ENCODE measurements at places on chromosomes 2 and 18.

DNA sequence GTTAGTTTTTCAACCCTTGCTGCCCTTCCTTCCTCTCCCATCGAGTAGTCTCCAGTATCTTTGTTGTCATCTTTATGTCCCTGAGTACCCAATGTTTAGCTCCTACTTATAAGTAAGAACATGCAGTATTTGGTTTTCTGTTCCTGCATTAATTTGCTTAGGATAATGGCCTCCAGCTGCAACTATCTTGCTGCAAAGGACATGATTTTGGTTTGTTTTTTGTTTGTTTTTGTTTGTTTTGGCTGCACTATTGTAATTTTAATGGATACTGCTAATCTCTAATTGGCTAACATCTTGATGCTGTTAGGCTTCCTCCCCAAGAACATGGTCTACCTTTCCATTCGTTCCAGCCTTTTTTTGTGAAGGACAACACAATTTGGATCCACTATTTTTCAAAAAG is 31.2 kb upstream of the HNRNPLL start:
- DNase-seq, result no peak

DNA sequence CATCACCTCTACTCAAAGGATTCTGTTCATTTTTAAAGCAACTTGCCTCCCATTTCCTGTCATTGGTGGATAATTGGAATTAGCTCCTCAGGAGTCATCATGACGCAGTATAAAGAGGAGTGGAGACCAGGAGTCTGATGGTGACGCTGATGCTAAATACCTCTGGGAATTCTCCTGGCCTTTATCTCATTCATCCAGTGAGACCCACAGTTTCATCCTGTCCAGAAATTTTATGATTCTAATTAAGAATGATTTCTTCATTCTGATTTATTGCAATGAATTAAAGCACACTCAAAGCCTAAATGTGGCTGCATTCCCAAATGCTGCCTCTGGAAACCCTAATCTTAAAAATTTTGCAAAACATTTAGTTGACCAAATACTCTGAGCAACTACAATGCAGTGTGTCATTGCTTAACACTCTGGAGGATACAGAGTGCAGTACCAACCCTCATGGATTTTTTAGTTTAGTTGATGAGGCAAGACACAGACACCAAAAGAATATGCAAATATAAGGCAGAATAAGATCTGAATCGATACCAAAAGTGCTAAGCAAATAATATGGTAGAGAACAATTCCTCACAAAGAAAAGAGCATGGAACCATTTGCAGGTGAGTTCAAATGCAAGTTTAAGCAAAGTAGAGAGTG is 236.2 kb downstream of the ETAA1 start:
- no peak for DNase-seq

- no peak for DNase-seq
Observed at GRCh38 chr2:109535217-109535946, 78.4 kb downstream of the SEPTIN10 start.

DNA sequence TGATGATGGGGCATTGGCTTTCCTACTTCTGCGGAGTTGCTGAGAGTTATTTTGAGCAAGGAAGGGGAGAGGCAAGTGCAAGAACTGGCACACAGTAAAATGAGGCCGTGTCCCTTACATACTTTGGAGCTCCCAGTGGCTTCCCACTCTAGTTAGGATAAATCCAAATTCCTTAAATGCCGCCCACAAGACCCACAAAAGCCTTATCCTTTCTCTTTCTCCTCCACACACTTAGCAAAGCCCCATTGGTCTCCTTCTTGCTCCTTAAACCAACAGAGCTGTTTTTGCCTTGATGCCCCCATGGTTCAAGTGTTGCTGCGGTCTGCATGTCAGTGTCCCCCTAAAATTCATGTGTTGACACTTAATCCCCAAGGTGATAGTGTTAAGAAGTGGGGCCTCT is 24.3 kb downstream of the TMEM247 start:
- DNase-seq, result no peak

- no peak for DNase-seq
Observed at GRCh38 chr18:58288921-58289797, 245.1 kb downstream of the NEDD4L start.

DNA sequence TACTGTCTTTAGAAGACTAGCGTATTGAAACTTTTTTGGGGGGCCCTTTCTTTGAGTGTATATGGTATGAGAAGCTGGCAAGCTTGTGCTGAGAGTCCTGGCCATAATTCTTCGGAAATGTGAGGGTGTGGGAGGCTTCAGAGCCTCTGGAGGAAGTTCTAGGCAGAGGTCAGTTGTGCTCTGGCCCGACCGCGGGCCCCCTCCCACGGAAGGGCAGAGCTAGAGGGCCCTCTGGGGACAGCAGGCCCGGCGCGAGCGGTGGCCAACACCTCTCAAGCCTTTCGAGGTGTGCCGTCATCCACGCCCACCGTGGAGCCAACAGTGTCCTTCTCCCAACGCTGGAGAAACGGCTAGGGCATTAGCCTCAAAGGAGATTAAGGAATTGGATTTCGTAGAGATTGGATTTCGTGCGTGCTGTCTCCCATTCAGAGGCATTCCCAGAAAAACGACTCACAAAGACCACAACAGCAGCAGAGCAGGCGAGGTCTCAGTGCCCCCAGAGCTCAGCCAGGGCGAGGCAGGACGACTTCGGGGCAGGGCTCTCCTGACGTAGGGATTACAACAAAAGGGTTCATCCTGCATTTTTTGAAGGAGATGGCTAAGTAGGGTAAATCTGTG is 2.2 kb upstream of the MTCL1 start:
- no peak for DNase-seq

DNA sequence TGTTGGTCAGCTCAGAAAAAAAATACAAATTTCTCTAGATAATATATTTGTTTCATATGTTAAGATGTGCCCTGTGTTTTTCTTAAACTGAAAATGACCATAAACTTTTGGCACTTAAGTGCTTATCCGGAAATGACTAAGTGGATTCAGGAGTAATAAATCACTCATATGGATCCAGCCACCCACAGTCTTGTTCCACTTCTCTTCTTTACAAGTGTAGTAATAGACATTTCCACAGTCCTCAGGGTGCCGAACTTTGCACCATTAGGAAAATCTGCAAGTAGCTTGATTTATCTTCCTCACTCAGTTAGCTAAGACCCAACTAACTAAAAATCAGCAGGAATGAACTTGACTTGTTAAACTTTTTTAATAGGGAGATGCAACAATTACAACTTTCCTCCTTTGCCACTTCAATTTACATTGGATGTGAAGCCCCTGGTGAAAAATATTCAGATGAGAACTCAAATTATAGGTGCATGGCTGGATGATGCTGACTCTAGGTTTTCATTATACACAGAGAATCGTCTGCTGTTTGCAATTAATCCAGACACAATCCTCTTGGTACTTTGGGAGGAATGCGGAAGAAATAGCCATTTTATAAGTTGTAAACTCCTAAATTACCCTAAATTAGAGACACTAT is 322.5 kb downstream of the ARHGAP15 start:
- no peak for DNase-seq

DNA sequence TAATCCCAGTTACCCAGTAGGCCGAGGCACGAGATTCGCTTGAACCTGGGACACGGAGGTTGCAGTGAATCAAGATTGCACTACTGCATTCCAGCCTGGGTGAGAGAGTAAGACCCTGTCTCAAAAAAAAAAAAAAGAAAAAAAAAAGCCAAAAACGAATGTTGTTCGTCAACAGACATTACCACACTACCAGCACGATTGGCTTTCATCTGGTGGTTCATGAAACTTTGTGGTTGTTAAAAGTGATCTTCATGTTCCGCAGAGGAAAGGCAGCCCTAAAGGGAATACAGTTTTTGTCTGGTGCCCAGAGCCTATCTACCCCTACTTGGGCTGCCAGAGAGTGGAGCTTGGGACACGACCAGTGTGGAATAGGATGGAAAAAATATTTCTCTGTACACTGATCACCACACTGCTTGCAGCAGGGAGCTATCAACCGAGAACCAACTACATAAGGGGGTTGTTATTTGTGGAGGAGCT is 13.6 kb upstream of the CXCR4 start:
- DNase-seq, result peak; percentile 88

- DNase-seq, result no peak
Observed at GRCh38 chr2:221554769-221555493, 17.2 kb downstream of the EPHA4 start.

DNA sequence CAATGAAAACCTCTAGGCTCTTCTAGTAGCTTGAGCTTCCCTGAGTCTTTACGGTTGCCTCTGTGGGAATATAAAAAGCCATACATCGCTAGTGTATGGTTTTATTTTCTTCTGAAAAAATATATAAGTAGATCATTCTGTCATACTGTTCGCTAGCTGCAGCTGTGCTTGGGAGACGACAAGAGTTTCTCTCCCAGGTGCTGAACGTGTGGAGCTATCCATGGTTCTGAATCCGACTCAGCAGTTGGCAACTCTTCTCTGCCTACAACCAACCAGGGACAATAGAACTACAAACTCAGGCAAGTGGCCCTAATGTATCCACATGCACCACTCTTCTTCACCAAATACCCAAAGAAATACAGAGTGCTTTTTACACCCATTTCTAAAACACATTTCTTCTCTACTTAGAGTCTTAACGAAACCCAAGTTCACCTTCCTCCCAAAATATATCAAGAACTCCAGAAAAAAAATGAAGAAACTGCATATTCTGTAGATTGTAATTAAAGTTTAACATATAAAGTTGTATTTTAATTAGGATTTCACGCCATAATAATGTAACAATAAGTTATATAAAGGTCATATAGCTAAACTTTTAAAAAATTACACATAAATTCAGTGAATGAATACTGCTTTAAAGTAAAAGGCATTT is 2.2 kb upstream of the KCNH7 start:
- DNase-seq, result no peak

DNA sequence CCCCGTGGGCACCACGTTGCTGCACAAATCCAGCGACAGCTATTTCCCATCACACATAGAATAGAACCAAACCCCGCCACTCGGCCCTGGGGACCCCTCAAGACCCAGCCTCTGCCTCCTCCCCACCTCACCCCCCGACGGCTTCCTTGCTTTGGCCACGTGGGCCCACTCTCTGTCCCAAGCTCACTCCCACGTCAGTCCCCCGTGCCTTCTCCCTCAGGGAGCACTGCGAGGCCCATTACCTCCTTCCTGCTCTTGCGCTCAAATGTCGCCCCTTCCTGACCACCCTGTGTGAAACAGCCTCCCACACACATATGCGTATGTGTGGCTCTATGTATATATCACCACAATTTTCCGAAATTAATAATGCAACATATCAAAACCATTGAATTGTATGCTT is 239.7 kb downstream of the SH3BP4 start:
- DNase-seq, result no peak

DNA sequence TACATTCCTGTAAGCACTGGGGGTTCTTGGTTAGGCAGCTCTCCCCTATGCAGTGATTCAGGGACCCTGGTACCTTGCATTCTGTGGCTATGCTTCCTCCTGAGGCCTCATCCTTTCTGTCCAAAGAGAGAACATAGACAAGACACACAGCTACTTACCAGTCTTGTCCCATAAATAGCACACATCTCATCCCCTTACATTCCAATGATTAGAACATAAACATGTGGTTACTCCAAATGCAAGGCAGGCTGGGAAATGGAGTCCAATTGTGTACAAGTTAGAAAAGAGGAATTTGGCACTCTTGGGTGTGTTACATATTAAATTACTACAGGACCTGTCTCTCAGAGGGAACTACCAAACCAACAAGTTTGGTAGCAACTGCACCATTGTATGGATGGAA is 171.3 kb downstream of the ARHGAP15 start:
- no peak for DNase-seq

DNA sequence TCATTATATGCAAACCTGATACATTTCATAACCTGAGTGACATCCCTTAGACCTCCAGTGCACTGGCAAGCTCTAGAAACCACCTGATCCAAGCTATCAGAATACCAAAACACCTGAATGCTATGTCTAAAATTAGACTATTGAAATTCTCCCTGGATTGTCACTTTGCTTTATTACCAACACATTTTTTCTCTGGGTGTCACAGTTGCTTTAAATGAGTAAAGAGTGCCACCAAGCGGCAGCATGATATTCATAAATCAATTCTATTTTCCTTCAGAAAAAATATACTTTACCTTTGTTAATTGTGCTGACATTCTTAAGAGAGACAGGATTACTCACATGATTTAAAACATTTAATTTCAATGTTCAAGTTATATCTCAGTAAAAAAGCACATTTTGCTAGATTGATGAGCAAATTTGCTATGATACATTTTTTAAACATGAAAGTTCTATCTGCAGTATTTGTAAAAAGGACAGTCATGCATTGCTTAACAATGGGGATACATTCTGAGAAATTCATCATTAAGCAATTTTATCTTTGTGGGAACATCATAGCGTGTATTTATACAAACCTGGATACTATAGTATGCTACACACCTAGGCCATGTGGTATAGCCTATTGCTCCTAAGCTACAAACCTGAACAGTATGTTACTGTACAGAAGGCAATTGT is 338.4 kb upstream of the SLC39A10 start:
- DNase-seq, result peak; percentile 42

GRCh38 chr2:214034417-214034816 is 376.4 kb upstream of the VWC2L start:
- DNase-seq, result no peak

- no peak for DNase-seq
Observed at GRCh38 chr2:30394096-30394495, 53.0 kb upstream of the LCLAT1 start.

- no peak for DNase-seq
Observed at GRCh38 chr2:57943315-57943714, 103.3 kb upstream of the VRK2 start.

GRCh38 chr2:148616662-148617061 is 27.9 kb upstream of the EPC2 start:
- no peak for DNase-seq

DNA sequence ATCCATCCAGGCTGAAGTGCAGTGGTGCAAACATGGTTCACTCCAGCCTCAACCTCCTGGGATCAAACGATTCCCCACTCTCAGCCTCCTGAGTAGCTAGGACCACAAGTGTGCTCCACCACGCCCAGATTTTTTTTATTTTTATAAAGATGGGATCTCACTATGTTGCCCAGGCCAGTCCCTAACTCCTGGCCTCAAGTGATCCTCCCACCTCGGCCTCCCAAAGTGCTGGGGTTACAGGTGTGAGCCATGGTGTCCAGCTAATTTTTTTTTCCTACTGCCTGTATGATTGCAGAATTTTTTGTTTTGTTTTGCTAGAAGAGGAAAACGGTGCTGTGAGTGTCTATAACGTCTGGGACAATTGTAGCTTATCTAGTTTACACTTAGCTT is 38.3 kb downstream of the ADI1 start:
- no peak for DNase-seq

- no peak for DNase-seq
Observed at GRCh38 chr2:152309352-152310214, 25.4 kb upstream of the FMNL2 start.

- peak; percentile 47 for DNase-seq
Observed at GRCh38 chr18:49858309-49859020, 45.1 kb upstream of the ACAA2 start.

GRCh38 chr2:37833423-37833822 is 91.7 kb upstream of the RMDN2 start:
- no peak for DNase-seq
